Fibroblast of the aortic adventitia (primary cell): ENCODE measurements at places on chromosomes 1 and 21. TPM values are rescaled to one million over a fixed set of nuclear protein-coding genes. Genes with fewer than 3 reads are reported as not detected.

DNA sequence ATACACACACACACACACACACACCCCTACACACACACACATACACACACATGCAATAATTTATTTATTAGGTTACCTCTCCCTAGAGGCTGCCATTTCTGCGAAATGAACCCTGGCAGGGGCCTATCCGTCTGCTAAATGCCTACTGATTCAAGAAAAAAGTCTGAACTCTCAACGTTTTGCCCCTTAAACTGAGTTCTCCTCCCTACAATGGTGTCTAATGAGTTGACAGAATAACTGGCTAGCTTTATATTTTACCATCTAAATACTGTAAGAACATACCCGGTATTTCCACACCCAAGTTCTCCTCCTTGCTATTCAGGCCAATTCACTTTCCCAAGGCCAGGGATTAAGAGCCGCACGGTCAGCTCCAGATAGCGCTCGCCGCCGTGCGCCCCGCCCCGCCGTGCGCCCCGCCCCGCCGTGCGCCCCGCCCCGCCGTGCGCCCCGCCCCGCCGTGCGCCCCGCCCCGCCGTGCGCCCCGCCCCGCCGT is 339 bp upstream of the RNPC3 start:
- peak; percentile 74 for DNase-seq

- peak; percentile 71 for DNase-seq
These were observed 4.0 kb downstream of the WDR26 start for GRCh38 chr1:224430511-224431113.

DNA sequence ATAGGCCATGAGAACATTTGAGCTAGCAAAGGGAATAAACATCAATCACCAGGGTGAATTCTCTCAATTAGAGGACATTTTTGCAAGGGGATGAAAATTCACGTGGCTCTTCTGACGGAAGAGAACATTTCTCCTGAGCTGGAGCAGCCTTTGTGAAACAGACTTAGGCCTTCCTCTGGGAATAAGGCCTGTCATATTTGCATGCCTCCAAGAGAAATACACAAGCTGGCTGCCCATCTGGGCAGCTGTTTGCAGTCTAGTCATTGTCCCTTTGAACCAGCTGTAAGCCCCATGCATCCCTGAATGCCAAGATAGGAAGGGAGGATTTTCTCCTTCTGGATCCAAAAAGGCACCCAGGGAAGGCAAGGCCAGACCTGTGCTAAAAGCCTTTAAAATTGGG is 5.5 kb downstream of the LEMD1 start:
- DNase-seq = no peak

GRCh38 chr21:29423099-29423870 is 124.6 kb downstream of the BACH1 start:
- no peak for DNase-seq

DNA sequence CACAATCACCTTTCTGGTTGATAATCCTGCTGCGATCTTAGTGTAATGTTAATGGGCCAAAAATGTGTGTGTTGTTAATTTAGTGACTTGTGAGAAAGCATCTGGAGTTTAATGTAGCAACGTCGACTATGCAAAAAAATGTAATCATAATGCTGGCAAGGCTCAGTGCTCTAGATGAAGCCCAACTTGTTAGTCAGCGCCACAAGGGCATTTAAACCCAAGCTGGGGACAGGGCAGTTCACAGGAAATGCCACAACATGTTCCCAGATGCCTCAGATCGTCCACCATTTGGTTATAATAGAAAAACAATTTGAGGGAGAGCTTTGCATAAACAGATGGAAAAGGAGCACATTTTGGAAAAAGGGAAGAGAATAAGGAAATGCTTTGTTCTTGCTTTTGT is 585.4 kb upstream of the PLXNA2 start:
- no peak for DNase-seq

GRCh38 chr1:107009281-107009680 is 47.2 kb upstream of the PRMT6 start:
- peak; percentile 25 for DNase-seq

DNA sequence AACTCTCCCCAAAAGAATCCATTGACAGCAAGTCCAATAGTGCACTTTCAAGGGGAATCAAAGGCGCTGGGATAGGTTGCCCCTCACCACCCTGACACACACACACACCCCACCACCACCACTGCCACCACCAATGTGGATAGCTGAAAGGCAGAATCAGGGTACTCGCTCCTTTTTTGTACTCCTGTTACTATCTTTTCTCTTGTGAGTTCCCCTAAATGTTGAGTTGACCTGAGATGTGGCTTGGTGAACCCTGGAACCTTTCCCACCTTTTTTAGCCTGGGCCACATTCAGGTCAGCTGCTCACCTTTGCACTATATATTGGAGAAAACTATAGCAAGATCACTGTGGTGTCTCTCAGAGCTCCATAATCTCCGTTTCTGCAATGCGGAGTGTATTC is 3.9 kb downstream of the S100A8 start:
- DNase-seq = no peak

The MIGA1 gene
- total RNA-seq = 19.3 and 32.4 TPM in 2 replicates

The SLAMF1 gene
- total RNA-seq = not detected in 2 replicates

The PRMT6 gene
- total RNA-seq = 18.3 and 20.1 TPM in 2 replicates
